Mucosa of descending colon (tissue), 3 donors: ENCODE measurements at places on chromosomes 12 and 14.

- DNase-seq, result no peak
Measured at GRCh38 chr12:116201908-116202307, 75.6 kb downstream of the MED13L start.

DNA sequence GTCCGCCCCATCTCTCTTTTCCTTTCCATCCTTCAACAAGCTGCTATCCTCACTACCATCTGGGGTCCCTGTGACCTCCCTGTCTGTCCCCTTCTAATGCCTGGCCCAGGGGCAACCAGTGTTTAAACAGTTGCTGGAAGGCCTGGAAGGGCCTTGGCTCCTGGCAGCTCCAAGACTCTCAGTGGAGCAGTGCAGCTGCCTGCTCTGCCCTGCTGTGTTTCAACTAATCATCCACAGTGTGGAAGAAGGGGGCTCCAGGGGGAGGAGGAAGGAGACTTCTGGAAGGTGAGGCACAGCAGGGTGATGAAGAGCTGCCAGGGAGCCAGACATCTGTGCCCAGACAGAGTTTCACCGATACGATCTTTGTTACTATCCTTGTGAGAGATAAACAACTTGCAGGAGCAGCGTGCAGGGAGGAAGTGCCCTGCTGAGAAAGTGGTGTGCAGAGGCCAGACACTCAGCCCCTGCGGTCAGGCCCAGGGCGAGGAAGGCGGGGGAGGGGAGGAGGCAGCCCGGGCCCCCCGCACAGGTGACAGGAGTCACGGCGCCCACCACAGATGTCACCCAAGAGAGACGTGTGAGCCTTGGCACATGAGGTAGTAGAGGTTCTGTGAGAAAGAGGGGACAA, 1061.8 kb downstream of the BCL11B start:
- DNase-seq, result no peak

DNA sequence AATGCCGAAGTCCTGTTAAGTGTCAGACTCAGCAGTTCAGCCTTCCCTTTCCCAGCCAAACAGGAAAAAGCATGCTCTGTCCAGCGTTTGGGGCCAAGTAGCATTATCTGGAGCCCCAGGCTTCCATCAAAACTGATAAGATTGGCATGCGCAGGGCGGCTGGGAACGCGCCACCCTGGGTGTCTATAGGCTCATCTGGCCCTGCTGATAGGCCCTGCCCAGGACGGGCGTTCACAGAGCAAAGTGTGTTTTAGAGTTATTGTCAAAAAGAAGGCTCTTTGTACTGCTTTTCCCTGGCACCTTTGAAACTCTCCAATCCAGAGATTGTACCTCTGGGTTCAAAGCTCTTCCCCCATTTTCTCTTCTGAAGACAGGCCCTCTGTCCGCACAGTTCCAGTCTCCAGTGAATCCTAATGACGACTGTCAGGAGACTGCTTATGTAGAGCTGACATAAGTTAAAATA, at the start of gene ART4:
Gene ART4 (minus strand): TSS at position 102 of the 463 bp plus-strand sequence. CDS start 413 bp downstream, outside the sequence.
- DNase-seq, result no peak

DNA sequence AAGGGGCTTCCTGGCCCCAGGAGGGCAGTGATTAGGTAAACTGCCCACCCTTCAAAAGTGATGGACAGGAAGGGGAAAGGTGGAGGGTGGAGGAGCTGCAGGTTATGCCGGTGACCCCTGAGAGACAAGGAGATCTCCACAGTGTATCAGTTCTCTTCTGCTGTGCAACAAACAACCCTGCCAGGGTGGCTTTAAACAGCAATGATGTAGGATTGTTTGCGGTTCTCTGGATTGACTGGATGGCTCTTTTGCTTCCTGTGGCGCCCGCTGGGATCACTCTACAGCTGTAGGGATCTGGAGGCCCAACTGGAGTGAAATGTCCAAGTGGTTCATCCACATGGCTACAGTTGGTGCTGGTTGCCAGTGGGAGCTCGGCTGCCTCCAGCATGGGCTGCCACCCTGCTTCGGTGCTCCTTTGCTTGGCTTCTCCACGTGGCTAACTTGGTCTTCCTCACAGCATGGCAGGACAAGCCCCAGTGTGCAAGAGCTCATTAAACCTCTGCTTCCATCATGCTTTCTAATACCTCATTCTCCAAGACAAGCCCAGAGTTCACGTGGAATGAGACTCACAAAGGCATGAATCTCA, 8.6 kb upstream of the ANKRD9 start:
- DNase-seq, result no peak

GRCh38 chr12:18546399-18546798, 191.4 kb downstream of the PLCZ1 start:
- DNase-seq, result no peak

DNA sequence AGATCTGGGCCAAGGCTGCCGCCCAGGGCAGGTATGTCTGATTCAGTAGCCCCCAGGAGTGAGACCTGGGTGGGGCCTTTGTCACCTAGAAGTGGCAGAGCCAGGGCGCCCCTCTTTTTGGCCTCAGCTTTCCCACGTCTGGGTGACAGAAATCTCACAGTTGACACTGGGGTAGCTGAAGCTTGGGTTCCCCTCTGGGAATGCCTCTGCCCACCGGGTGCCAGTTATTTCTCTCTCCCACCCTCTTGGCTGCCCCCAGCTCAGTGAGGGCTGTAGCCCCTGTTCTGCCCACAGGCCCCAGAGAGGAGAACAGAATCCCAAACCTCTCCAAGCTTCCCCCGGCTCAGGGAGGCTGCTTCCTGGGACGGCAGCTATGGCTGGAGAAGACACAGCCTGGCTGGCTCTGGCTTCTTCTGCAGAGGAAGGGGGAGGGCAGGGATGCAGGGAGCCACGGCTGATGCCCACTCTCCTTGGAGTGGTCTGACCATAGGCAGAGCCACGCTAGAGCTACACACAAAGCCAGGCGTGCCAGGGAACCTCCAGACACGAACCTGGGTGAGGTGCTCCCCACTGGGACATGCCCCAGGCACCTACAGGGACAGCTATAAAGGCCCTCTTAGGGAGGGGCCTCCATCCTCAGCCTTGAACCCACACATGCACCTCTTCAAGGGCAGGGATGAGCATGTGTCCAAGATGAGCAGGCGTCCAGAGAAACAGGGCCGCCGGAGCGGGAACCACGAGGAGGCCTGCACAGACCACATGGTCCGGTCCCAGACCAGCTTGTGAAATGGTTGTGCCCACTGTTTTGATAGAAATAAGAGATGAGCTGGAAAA, 51.7 kb downstream of the BEGAIN start:
- DNase-seq, result no peak

- DNase-seq, result peak; percentile 22
Measured at GRCh38 chr14:97602438-97603117, 805.4 kb downstream of the VRK1 start.

DNA sequence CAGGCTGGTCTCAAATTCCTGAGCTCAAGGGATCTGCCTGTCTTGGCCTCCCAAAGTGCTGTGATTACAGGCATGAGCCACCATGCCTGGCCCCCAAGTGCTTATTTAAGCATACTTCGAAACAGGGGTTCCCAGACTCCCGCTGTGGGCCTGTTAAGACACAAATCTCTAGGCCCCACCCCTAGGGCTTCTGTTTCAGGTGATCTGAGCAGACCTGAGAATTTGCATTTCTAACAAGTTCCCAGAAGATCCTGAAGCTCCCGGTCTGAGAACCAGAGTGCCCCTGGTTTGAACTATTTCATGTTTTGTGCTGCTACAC, 25.0 kb downstream of the GCH1 start:
- no peak for DNase-seq

- DNase-seq, result no peak
Measured at GRCh38 chr12:83408851-83409250, 722.1 kb downstream of the TMTC2 start.

GRCh38 chr12:58458102-58458501, 462.2 kb downstream of the LRIG3 start:
- DNase-seq, result no peak

- peak; percentile 81 for DNase-seq
Measured at GRCh38 chr14:22836301-22837113, at the start of gene MMP14. Gene MMP14, plus strand, starts transcription at chr14:22836585. Its CDS starts 233 bp downstream, at chr14:22836818.

- DNase-seq, result no peak
Measured at GRCh38 chr12:74170645-74171477, 366.8 kb upstream of the ATXN7L3B start.

DNA sequence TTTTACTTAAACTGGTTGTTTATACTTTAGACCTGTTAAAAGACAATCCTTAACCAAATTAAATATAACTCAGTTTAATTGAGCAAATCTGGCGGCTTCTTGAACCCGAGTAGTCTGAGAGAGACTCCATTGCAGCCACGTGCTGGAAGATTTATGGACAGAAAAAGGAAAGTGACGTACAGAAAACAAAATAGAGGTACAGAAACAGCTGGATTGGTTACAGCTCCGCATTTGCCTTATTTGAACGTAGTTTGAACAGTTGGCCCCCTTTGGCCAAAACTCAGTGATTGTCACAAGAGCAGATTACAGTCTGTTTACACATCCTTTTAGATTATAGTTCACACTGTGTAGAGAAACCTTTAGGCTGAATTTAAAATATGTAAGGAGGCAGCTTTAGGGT, 155.9 kb downstream of the RAD51B start:
- no peak for DNase-seq

- DNase-seq, result no peak
Measured at GRCh38 chr12:6917491-6918231, 3.3 kb downstream of the ENO2 start.

DNA sequence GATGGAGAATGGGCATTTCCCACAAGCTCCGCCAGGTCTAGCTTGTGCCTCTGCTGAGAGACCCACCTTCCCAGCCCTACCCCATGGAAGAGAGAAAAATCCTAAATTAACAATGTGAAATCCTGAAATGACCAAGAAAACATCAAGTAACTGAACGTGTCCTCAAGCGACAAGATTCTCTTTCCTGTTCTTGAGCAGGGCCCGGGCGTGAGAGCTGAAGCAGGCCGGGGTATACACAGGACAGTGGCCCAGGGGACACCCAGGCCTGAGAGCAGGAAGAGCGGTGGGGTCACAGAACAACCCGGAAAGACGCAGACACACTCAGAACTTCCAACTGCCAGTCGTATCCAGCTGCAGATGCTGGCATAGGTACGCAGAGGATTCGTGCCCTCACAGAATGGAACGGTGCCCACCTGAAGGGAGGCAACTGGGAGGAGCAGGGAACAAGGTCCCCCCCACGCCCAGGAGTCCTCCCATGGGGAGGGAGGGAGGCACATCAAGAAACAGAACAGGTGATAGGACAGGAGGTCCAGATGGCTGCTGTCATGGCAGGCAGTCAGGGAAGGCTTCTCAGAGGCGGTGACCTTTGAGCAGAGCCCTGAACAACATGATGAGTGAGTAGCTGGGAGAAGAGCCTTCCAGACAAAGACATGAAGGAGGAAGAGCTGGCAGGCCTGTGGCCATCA, 9.1 kb downstream of the RIMBP2 start:
- no peak for DNase-seq

GRCh38 chr12:46401662-46402061, 29.1 kb upstream of the SLC38A2 start:
- DNase-seq, result peak; percentile 57

- DNase-seq, result no peak
Measured at GRCh38 chr14:27410981-27411380, 813.1 kb upstream of the NOVA1 start.

- DNase-seq, result no peak
Measured at GRCh38 chr12:2980630-2981029, 21.4 kb downstream of the TEAD4 start.

DNA sequence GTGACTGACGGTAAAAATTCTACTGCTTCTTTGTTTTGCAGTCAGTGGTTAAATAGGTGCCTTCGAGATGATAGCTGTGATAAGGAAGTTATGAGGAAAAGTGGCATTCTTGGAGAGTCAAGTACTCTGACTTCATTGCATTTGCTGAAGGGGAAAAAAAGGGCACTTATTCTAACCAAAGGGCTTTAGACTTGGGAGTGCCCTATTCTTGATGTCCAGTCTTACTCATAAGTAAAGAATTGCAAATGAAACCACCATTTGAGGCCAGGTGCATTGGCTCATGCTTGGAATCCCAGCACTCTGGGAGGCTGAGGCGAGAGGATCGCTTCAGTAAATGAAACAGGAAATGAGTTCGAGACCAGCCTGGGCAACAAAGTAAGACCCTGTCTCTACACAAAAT, 40.3 kb downstream of the BRAP start:
- no peak for DNase-seq

- no peak for DNase-seq
Measured at GRCh38 chr12:2636741-2637340, 157.9 kb upstream of the FKBP4 start.

GRCh38 chr12:91138337-91138920, 27.1 kb upstream of the LUM start:
- DNase-seq, result no peak

DNA sequence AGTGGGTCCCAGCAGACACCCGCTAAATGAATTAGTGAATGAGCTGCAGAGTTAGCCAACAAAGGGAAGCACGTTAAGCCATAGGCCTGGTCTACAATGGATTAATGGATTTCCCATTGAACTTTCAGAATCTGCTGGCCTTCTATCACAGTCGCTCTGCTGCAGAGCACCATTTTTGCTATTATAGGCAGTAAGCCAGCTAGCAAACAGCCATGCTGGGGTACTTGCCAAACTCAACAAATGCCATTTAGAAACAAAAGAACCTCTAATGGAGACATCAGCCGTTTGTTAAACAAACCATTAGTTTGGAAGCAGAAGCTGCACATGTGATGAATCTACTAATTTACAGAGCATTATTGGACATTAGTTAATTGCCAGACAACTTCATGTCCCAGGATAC, 181.1 kb upstream of the STXBP6 start:
- DNase-seq, result no peak

DNA sequence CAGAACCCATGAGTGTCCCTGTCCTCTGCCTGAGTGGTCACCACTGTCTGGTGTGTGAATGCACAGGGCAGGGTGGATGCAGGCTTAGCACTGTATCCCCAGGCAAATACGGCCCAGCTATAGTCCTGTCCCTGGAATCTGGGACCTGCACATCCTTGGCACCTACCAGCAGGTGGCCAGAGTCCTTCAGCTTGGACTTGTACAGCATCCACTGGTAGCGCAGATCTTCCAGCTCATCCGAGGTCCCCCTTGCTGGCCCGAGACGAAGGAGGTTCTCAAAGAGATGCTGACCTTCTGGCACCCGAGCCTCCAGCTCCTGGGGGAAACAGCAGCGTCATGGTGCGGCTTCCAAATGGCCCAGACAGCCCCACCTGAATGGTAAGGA, 83.4 kb downstream of the SYNE3 start:
- no peak for DNase-seq

- DNase-seq, result peak; percentile 76
Measured at GRCh38 chr12:12334367-12335040, 15.5 kb downstream of the MANSC1 start.

- no peak for DNase-seq
Measured at GRCh38 chr12:115918763-115919162, 358.7 kb downstream of the MED13L start.

- DNase-seq, result no peak
Measured at GRCh38 chr12:118055865-118056773, 4.9 kb downstream of the WSB2 start.

DNA sequence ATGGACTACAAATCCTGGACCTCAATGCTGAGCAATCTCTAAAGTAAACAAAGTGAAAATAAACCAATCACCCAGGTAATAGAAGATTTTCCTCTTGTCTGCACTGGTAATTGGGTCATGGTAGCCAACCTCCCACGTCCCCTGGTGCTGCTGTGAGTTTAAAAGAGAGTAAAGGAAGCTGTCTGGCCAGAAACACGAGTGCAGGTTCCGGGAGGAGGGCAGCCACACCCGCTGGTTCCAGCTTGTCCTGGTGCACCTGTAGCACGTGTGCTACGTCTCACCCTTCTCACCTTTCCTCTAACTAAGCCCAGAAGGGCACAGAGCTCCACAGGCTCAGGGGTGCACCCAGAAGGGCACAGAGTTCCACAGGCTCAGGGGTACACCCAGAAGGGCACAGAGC, 5.4 kb downstream of the CRACR2A start:
- DNase-seq, result peak; percentile 78
